ENCODE measurements at places on chromosomes 2 and 18. TPM values are rescaled to one million over a fixed set of nuclear protein-coding genes. Genes with fewer than 3 reads are reported as not detected.

- no peaks in the 10 kb centered on the region for H3K36me3 ChIP-seq
- H3K4me1 ChIP-seq = peaks cover 19% of the 10 kb centered on the region
- H3K4me3 ChIP-seq = no peak overlapping the region
- H3K27me3 ChIP-seq = peaks cover 2% of the 10 kb centered on the region
- no peak overlapping the region for H3K27ac ChIP-seq
- DNase-seq = no peak
Measured at GRCh38 chr2:239835056-239835455, 190.1 kb downstream of the NDUFA10 start.

- no peak overlapping the region for H3K4me3 ChIP-seq
- H3K27me3 ChIP-seq = no peaks in the 10 kb centered on the region
- H3K27ac ChIP-seq = no peak overlapping the region
- no peak for DNase-seq
Measured at GRCh38 chr2:198287706-198288105, 483.3 kb downstream of the PLCL1 start.

- peak overlapping the region; percentile 86 for H3K4me3 ChIP-seq
- H3K4me1 ChIP-seq = peaks cover 26% of the 10 kb centered on the region
- H3K27me3 ChIP-seq = peaks cover 3% of the 10 kb centered on the region
- H3K27ac ChIP-seq = peak overlapping the region; percentile 49
- H3K36me3 ChIP-seq = no peaks in the 10 kb centered on the region
- DNase-seq = no peak
Measured at GRCh38 chr2:127107622-127107999, 657 bp upstream of the BIN1 start.

GRCh38 chr2:64637931-64638330, 15.8 kb downstream of the SERTAD2 start:
- H3K27me3 ChIP-seq = peaks cover 13% of the 10 kb centered on the region
- H3K36me3 ChIP-seq = peaks cover 12% of the 10 kb centered on the region
- no peak overlapping the region for H3K27ac ChIP-seq
- peaks cover 73% of the 10 kb centered on the region for H3K4me1 ChIP-seq
- H3K4me3 ChIP-seq = no peak overlapping the region

- no peak overlapping the region for H3K27ac ChIP-seq
- DNase-seq = no peak
- peaks cover 32% of the 10 kb centered on the region for H3K4me1 ChIP-seq
- no peak overlapping the region for H3K4me3 ChIP-seq
- no peaks in the 10 kb centered on the region for H3K36me3 ChIP-seq
- H3K27me3 ChIP-seq = no peaks in the 10 kb centered on the region
Measured at GRCh38 chr2:134683561-134684112, 35.2 kb downstream of the TMEM163 start.

DNA sequence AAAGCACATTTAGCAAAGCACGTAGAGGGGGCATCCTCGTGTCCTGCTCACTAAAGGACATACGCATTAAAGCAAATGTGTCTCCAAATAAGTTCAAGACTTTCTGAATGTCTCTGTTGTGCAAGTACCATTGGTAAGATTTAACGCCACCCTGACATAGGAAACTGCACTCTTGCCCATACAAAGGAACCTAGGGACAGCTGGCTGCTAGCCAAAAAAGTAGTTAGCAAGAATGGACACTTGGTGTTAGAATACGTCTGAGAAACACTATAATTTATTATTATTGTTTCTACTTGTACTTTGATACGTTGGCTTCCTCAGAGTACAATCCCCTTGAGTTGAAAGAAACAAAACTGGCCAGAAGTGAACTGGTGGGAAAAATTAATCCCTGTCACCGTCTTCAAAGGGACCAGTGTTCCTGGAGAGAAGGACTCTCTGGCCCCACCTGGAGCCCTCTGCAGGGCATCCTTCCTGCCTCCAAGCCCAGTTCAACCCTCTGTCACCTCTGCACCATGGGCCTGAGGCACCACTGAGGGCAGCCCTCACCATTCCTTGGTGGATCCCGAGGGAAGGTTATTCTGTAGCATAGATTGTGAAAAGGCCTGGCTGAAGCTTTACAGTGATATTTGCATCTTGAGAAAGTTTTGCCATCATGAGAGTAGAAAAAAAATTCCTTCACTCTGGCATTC, 51.4 kb upstream of the APCDD1 start:
- no peak overlapping the region for H3K4me3 ChIP-seq
- H3K27ac ChIP-seq = no peak overlapping the region
- no peaks in the 10 kb centered on the region for H3K27me3 ChIP-seq

Gene CFAP65
- 0.48 TPM for total RNA-seq

GRCh38 chr2:53821810-53822209, 35.0 kb downstream of the ERLEC1 start:
- H3K4me1 ChIP-seq = peaks cover 20% of the 10 kb centered on the region
- no peak for DNase-seq
- H3K27me3 ChIP-seq = no peaks in the 10 kb centered on the region

DNA sequence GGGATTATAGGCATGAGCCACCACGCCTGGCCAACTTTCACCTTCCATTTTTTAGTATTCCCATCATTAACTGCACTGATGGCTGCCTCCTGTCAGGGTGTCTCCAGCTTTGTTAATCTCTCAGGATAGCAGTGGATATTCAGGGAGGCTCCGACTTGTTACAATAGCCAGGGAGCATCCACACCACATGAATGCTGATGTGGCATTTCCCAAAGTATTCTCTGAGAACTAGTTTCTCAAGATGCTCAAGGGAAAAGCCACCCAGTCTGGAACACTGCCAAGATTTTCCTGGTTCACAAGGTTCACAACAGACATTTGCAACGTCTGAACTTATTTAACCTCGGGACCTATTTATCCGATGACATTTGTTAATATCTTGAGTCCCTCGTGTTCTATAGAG, 33.8 kb downstream of the ZNF519 start:
- H3K27ac ChIP-seq = no peak overlapping the region
- H3K4me3 ChIP-seq = no peak overlapping the region
- H3K36me3 ChIP-seq = peaks cover 50% of the 10 kb centered on the region
- peaks cover 12% of the 10 kb centered on the region for H3K4me1 ChIP-seq

Gene C2orf66
- not detected for total RNA-seq

Measured in WTC11 (cell line).